ENCODE measurements at places on chromosomes 2 and 18.

- H3K27me3 ChIP-seq: no peaks in the 10 kb centered on the region
- no peak overlapping the region for H3K4me3 ChIP-seq
Measured at GRCh38 chr2:221689140-221689539, 117.0 kb upstream of the EPHA4 start.

DNA sequence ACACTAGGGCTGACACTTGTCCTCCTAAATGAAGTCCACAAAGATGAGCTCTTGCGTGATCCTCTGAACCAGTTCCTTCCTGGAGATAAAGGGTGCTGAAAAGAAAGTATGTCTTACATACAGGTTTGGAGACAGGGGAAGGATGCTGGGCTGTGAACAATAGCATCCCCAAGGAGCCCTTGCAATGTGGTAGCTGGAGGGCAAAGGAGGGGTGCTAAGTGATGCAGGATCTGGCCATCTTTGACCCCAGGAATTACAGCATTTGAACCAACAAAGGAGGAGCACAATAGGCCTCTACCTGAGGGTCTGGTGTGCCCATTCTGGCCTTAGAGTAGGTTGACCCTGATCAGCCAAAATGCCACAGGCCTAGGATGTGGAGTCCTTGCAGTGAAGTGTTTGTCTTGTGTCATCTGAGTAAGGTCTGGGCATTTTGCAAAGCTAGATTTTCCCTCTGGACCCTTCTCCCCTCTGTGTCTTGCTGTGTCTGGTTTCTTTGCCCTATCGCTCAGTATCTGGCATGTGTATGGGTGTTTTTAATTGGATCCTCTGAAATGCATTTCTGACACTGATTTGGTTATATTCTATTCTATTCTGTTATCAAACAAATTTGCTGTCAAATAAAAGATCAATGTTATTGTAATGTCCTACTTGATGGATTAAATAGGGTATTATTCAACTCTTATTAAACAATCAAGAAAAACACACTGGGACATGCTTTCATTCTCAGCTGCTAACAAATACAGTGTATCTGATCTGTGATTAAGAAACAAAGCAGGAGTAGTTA, 364.8 kb upstream of the MEIS1 start:
- no peaks in the 10 kb centered on the region for H3K36me3 ChIP-seq
- H3K4me3 ChIP-seq: no peak overlapping the region
- no peaks in the 10 kb centered on the region for H3K27me3 ChIP-seq
- no peaks in the 10 kb centered on the region for H3K4me1 ChIP-seq

- no peaks in the 10 kb centered on the region for H3K27me3 ChIP-seq
- H3K4me3 ChIP-seq: no peak overlapping the region
- DNase-seq: no peak
- H3K27ac ChIP-seq: no peak overlapping the region
Measured at GRCh38 chr2:171874517-171874916, 19.5 kb downstream of the SLC25A12 start.

GRCh38 chr2:172969166-172969565, 106.5 kb upstream of the MAP3K20 start:
- no peaks in the 10 kb centered on the region for H3K27me3 ChIP-seq
- H3K4me1 ChIP-seq: no peaks in the 10 kb centered on the region
- no peak for DNase-seq
- H3K36me3 ChIP-seq: no peaks in the 10 kb centered on the region
- H3K27ac ChIP-seq: no peak overlapping the region

- no peak overlapping the region for H3K4me3 ChIP-seq
- no peak overlapping the region for H3K27ac ChIP-seq
Measured at GRCh38 chr2:236057375-236057774, 110.8 kb downstream of the GBX2 start.

Data from kidney (tissue), 22 donors.